ENCODE measurements at places on chromosomes 1 and 21.
A peak's percentile ranks its signal among the peaks of the same experiment; 100 is the strongest.

- DNase-seq: peak; percentile 30
Observed at GRCh38 chr1:46691997-46692790, 20.5 kb downstream of the TEX38 start.

DNA sequence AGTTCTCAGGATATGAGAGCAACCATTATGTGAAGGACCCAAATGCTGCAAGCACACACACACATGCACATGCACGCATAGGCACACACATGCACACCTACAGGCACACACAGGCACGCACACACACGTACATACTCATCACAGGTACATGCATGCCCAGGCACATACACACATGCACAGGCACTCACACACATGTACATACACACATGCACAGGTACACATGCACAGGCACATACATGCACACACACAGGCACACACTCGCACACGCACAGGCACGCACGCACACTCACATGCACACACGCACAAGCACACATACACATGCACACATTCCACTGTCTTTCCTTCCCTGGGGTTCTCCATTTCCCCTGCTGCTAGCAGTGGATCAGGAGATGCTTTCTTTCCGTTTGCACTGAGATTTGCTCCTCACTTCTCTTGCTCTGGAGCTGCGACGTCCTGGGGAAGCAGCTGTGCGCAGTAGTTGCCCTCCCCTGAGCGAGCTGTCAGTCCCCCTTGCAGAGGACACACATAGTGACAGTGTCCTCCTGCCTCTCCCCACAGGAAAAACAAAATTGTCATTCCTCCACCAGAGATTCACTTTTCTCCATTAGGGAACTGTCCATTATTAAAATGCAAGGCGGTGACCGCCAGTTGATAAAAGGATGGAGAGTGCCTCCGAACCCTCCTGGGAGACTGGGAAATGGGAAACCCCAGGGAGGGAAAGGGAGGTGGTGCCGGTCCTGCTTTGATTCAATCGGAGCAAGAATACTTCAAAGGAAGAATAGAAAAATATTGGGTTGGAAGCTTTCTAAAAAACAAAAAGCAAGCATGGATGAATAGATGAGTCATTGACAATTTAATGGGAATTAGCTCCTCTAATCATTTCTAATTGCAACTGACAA, 69.5 kb downstream of the WDR4 start:
- DNase-seq: no peak

DNA sequence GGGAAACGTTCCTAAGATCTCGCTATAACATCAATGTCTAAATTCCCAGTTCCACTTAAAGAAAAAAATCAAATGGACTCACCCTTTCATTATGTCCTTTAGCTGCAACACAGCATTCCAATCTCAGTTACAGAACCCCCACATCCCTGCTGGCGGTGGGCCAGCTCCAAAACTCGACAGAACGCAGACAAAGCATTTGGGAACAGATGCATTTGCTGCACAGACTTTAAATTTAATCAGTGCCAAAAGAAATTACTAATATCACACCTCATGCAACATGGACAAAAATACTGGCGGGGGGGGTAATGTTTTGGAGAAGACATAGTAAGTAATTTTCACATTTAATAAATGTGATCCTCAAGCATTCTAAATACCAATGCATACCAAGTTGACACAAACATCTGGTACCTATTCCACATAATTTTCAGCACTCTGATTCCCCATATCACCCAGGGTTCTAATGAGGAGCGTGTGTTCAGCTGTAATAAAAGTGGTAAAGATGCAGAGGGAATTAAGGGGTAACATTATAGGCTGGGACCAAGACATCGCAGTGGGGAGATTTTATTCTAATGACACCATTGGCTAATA, 79.7 kb downstream of the TGFBR3 start:
- DNase-seq: peak; percentile 84

DNA sequence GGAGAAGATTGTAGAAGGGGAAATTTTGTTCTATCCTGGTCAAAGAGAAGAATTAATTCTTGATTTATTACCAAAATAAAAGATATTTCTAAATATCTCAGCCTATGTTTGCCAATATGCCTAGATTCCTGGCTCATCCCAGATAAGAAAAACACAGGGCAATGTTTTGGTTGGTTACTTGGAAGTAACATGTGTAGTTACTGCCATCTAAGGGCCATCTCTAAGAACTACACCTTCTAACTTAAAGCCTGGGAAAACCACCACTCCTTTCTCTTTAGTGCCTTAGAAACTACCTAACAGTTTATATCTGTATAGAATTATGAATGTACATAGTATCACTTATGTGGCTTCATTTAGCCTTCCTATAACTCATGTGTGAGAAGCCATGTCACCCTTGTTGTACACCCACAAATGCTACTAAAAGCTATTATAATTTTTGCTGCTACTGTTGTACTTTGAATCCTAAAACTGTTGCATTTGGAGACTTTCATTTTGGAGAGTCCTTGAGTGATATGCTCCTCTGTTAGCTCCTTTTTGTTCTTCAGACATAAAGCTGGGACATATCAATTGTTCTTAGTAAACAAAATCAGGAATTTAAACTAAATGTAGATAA, 4.5 kb downstream of the AIM2 start:
- DNase-seq: peak; percentile 64

DNA sequence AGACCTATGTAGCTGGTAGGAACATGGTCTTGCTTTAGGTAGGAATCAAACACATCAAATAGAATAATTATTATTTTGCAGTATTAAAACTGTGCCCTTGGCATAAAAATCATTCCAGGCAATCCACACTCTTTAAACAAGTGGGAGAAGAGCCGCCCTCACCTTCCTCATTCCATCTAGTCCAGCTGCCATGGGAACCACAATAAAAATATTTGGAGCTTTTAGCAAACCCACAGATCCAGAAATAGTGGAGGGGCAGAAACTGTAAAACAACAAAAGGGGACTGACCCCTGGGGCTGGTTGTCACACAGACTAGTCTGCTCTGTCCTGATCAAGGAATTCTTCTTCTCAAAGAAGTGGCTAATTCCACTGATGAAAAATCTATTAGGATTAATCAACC, 61.6 kb downstream of the PTPRC start:
- DNase-seq: no peak

DNA sequence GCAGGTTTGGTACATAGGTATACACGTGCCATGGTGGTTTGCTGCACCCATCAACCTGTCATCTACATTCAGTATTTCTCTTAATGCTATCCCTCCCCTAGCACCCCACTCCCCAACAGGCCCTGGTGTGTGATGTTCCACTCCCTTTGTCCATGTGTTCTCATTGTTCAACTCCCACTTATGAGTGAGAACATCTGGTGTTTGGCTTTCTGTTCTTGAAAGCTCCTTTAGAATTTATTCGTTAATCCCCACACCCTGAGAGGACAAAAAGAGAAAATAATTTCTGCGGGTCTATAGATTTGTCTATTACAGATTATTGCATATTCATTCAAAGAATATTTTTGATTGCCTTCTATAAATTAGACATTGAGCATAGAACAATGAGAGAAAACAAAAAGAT, 455.5 kb downstream of the PLPP3 start:
- DNase-seq: no peak

DNA sequence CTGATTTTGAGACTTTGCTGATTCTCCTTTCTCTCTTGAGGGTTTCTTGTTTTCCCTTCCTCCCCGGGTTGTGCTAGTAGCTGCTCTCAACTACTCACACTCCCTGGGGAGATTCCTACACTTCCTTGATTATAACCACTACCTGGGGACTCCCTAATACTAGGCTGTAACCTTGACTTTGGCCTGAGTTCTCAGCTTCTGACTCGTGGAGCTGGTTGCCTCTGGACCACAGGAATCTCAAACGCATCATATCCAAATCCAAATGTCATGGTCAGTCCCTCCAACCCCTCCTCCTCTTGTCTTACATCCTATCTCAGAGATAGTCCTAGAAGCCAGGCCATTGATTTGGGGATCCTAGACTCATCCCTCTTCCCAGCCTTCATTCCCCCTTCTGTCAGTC, 12.0 kb downstream of the MOV10 start:
- peak; percentile 48 for DNase-seq

GRCh38 chr1:116345843-116346242, 27.2 kb upstream of the ATP1A1 start:
- no peak for DNase-seq

DNA sequence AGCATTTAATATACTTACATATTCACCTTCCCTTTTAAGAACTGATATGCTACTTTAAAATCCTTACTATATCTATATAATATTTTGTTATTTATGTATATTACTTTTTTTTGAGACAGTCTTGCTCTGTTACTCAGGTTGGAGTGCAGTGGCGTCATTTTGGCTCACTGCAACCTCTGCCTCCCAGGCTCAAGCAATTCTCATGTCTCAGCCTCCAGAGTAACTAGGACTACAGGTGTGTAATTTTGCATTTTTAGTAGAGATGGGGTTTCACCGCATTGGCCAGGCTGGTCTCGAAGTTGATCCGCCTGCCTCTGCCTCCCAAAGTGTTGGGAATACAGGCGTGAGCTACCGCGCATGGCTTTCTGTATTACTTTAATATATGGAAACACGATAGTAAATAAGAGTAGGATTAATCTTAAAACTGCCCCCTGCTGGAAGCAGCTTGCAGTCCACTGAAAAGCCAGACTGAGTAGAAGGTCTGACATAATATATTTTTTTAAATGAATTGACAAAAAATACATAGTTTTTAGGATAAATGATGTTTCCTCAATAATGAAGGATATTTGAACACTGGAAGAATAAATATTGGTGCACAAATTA, 24.4 kb downstream of the RCAN3 start:
- peak; percentile 13 for DNase-seq

DNA sequence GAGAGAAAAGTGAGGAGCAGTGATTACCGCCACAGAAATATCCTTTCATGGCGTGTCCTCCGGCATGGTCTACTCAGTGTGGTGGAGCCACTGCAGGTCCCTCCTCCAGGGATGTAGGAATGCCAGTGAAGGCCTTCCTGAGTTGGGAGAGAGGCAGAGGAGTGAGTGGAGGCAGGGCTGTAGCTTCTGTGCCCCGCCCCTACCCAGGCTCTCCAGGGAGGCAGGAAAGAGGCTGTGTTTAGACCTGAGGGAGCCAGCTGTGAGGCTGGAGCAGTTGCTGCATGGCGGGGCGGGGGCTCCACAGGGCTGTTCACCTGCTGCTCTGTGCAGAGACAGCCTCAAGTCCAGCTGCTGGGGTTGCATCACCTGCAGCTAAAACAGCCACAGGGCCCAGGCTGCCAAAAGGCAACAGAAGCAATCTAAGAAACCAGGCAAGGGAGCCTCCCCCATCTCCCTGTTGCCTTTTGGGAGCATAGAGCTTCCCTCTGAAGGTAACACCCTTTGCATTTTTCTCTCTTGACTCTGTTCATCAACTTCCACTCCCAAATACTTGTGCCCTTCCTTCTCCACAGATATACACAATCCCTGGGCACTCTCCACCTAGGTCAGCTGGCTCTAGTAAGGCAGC, 801 bp upstream of the ANXA9 start:
- DNase-seq: no peak

GRCh38 chr1:115314092-115314491, 24.0 kb downstream of the NGF start:
- DNase-seq: no peak

GRCh38 chr1:18776777-18777176, 82.7 kb downstream of the TAS1R2 start:
- DNase-seq: no peak

DNA sequence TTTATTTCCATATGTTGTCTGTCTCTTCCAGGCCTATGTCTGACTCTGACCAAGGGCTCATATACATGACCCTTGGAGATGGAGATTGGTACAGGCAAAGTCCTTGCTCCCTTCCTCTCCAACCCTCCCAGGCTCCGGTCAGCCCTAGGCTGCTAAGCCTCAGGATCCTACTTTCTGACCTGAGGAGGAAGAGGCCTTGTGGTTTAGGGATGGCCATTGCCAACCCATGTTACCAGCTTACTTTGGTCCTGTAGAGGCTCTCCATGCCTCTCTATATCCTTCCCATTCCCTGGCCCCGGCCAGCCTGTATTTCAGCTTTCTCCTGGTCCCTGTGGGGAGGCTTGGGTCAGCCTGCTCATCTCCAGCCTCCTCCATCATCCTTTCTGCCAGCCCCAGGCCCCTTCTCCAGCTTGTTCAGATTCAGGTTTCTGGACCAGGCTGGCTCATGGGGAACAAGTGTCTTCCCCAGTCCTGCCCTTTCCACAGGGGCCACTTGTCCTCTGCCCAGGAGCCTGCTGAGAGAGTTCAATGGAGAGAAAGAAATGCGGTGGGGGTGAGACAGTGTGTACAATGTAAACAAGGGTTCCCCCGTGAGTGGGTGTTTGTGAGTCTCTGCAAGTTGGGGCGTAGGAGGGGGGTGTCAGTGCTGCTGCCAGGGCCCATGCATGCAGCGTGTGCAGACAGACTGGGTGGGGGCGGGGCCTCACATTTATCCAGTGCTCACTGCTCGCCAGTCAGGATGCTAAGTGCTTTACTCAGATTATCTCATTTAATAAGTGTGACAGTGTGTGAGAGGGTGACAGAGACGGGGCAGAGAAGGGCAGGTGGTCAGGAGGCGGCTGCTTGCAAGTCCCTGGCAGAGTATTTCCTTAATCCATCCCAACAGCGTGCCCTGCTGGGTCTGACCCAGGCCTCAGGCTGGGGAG, 31.3 kb upstream of the FOXO6 start:
- DNase-seq: no peak

- DNase-seq: no peak
Observed at GRCh38 chr1:63152572-63152971, 169.8 kb upstream of the FOXD3 start.

DNA sequence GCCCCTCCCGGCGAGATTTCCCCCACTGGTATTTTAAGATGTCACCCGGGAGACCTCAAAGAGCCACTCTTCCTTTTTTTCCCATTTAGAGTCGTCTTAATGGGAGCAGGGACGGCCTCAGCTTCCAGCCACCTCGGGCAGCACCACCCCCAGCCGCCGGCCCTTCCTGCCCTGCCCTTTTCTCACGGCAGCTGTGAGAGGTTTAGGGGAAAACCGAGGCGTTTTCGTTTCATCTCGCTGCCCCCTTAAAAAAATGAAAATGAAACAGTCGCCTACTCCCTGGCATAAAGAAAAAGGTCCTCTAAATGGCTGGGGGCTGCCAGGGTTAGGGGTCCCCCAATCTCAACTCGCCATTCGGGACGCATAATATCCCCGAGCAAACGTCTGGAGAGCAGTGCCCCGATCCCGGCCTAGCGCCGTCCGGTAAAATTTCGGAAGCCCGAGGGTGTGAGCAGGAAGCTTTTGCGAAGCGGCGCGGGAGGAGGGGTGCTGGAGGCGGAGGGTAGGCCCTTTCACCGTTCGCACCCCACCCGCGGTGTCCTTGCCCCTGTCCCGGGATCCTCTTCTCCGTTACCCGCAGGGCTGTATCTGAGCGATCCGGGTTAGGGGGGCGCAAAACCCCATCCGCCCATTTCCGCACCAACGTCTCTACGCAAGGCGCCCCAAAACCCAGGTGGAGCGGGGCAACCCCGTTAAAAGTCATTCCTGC, 1.2 kb downstream of the RUNX3 start:
- DNase-seq: no peak

- no peak for DNase-seq
Observed at GRCh38 chr1:246216906-246217305, 290.2 kb downstream of the SMYD3 start.

Measured in fibroblast of skin of right quadriceps (primary cell).